ENCODE measurements at places on chromosomes 16 and 17.
A peak's percentile ranks its signal among the peaks of the same experiment; 100 is the strongest.

DNA sequence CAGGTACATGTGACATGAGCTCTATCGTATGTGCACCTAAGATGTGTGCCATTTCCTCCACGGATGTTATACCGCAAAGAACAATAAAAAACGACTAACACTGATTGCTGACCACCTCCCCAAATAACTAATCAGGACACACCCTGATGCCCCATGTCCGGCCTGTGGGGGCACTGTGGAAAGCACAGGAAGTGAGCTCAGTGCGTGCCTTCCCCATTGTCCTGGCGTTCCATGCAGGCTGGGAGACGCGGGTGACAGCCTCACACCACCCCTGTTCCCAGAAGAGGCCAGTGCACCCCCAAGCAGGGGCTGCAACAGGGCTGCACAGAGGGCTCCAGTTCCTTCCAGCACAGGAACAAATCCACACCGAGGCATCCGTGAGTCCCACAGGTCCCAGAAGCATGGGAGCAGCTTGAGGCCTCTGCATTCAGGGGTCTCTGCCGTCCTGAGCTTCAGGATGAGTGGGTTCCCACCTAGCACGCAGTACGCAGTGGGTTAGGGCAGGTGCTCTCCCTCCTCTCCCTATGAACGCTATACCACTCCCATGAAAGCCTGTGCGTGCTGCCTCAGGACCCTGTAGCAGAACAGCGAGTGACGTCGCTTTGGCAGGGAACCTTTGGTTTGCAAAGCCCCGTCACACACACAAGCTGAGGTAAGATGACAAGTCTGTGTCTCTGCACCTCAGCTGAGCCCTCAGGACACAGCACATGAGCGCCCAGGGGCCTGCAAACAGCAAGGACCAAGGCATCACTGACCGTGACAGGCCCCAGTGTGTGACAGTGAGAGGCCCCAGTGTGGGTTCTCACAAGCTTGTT lies 117.7 kb downstream of the ZNF778 start:
- DNase-seq: no peak

- DNase-seq: peak; percentile 46
These were observed at the start of gene THRA for GRCh38 chr17:40062329-40063186. Gene THRA (plus strand): TSS chr17:40062965. CDS start chr17:40074489, 11,524 bp downstream.

GRCh38 chr16:10493276-10493675 lies 87.1 kb downstream of the EMP2 start:
- DNase-seq: no peak

- no peak for DNase-seq
These were observed 14.1 kb downstream of the DLG4 start for GRCh38 chr17:7205561-7205960.

GRCh38 chr17:7313890-7314718 lies 1.1 kb downstream of the GPS2 start:
- no peak for DNase-seq

DNA sequence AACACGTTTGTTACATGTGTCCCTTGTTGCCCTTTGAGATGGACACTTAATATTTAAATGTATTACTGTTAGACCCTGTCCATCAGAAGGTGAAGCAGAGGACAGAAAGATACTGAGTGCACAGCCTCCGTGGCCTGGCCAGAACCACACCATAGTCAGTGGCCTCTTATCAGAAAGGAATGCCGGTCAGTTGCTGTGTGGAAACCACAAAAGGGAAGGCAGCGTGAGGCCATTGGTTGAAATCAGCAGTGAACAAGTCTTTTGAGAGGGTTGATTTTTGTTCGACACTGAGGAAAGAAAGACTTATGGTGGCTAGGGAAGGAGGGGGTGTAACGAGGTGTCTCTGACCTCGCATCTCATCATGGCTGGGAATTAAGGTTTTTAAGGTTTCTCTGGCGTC lies 85.4 kb upstream of the CLEC18A start:
- DNase-seq: no peak

- DNase-seq: no peak
These were observed 510.4 kb downstream of the KCNJ18 start for GRCh38 chr17:22202702-22203101.

DNA sequence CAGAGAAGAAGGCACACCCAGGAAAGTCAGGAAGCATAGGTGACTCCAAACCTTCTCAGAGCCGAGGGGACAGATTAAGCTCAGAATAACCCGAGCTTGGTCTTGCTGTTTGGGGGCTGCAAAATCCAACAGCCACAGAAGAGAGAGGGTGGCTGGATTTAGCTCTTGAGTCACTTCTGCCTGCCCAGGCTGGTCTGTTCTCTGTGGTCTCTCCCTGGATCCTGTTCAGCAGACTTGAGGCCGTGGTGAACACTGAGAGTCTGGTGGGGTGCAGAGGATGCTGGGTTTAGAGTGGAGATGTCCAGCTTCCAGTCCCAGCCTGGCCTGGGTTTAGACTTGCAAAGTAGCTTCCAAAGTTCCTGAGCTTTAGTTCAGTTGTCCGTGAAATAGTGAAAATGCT lies 8.8 kb downstream of the SLC26A11 start:
- DNase-seq: no peak

DNA sequence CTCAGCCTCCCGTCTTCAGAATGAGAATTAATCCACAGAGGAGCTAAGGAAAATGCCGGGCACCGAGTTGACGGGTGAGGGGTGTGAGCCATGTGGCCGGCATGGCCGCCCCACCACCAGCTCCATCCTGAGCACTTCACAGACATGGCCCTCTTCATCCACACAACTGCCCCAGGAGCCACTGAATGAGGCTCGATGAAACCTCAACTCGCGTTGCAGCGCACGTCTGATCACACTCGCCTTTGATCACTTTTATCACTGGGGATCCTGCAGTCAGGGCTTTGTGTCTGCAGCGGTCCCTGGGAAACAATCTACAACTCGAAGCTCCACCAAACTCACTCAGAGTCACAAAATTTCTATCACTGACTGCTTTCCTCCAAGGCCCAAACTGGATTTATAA lies 46.7 kb upstream of the CDR2 start:
- DNase-seq: no peak

DNA sequence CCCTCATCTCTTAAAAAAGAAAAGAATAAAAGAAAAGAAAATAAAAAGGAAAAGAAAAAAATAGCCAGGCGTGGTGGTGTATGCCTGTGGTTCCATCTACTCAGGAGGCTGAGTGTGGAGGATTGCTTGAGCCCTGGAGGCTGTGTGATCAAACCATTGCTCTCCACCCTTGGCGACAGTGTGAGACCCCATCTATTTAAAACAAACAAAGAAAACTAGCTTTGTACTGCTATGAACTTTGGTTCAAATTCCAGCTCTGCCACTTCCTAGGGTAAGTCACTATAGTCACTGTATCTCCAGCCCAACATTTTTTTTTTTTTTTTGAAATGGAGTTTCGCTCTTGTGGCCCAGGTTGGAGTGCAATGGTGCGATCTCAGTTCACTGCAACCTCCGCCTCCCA lies 4.2 kb downstream of the CTF1 start:
- no peak for DNase-seq

- DNase-seq: no peak
These were observed 8.4 kb downstream of the YWHAE start for GRCh38 chr17:1391577-1391976.

DNA sequence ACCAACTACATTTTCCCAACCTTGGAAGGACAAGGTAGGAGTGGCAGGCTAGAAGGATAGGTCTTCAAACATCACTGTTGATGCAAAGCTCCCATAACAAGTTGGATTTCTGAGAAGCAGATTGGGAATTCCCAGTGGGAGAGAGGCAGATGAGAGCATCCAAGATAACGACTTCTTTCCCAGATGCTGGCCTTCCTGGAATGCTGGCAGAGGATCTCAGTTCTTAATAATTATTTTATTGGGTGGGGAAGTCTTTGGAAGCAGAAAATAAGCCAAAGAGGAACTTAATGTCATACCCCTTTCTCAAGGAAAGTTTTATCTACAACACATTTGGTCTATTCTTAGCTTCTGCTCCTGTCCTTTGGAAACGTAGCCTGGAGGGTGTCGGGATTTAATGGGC lies 64.5 kb downstream of the MPRIP start:
- no peak for DNase-seq

DNA sequence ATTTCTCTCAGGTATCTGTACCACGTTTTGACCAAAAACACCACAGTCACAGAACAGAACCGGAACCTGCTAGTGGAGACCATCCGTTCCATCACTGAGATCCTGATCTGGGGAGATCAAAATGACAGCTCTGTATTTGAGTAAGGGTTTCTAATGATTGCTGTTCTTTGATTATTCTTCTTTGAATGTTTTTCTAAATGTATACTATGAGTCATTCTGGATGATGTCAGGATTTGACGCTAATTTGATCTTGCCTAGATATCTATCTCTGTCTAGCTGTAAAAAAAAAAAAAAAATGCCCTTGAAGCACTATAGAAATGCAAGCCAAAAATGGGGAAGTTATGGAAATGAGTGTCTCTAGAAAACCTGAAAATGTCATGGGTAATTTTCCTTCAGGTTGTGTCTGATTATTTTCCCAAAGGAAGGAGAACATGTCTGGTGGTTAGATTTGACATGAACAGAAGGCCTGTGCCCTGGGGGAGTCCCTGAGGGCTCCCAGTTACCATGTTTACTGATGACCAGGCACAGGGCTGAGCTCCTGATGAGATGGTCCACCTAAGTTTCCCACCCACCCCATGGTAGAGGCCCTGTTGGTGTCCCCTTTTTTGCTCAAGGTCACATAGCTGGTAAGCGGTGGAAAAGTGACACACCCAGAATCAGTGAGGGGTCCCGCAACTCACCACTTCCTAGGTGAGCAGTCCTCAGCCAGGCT lies 13.6 kb downstream of the CLEC16A start:
- DNase-seq: peak; percentile 43

GRCh38 chr17:69516225-69516624 lies 101.7 kb downstream of the MAP2K6 start:
- no peak for DNase-seq

DNA sequence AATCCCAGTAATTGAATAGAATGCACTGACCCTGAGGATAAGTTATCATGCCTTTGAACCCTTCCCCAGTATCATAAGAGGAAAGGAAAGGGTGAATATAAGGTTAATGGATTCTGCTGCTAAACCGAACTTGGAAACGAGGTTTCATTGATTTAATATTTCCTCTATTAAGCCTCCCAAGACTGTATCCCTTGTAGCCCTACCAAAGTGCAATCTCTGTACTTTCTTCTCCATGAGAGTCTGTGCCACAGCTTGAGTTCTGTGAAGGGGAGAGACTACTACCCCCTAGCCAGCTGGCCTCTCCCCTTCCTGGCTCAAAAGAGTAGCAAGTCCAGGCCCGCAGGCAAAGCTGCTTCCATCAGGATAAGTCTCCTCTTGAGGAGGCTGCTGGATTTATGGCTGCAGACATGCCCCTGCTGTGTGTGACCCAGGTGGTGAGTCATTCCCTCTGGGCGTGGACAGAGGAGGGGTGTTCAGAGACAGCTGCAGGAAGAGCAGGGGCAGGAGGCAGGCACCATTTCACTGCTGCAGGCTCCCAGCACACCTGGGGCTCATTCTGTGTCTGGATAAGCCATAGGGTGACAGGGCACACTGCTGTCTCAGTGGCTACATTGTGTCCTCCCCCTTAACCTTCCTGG lies 58.4 kb downstream of the TOM1L2 start:
- DNase-seq: peak; percentile 33

DNA sequence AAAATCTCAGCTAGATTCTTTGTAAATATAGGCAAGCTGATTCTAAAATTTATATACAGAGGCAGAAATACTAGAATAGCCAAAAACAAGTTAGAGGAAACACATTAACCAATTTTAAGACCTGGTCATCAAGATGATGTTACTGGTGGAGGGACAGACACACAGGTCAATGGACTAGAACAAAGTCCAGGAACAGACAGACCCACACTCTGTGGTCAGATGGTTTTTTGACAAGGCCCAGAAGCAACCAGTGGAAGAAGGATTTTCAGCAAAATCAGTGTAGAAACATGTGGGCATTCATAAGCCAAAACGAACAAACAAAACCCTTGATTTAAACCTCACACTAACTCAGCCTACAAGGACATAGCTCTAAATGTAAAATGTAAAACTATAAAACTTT lies 99.7 kb upstream of the METRNL start:
- no peak for DNase-seq

GRCh38 chr17:63996430-63997182 lies 1.5 kb upstream of the PRR29 start:
- no peak for DNase-seq

GRCh38 chr16:14485121-14485551 lies 144.9 kb downstream of the PARN start:
- DNase-seq: no peak

GRCh38 chr17:37829592-37830123 lies 84.8 kb upstream of the HNF1B start:
- DNase-seq: no peak

GRCh38 chr17:30493780-30494179 lies 16.6 kb downstream of the GOSR1 start:
- no peak for DNase-seq

GRCh38 chr17:39899215-39899614 lies 19.2 kb downstream of the GSDMB start:
- no peak for DNase-seq

DNA sequence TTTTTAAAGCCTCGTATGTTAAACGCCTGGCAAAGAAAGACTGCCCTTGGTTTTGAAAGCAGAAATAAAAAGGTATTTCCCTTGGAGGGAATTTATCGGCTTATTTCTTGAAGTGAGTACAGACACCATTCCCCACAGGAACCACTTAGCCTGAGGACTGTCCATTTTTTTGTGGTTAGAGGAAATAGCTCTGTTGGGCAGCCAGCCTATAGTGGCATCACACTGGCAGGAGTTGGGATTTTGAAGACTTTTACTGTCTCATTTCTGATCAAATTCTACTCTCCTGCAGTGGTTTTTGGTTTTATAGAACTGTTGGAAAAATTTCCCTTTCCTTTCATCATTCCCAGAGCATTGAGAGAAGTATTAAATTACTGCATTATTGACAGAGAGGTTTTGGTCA lies 34.1 kb upstream of the CDC6 start:
- DNase-seq: no peak

GRCh38 chr16:57204675-57205074 lies 18.5 kb downstream of the RSPRY1 start:
- DNase-seq: no peak

DNA sequence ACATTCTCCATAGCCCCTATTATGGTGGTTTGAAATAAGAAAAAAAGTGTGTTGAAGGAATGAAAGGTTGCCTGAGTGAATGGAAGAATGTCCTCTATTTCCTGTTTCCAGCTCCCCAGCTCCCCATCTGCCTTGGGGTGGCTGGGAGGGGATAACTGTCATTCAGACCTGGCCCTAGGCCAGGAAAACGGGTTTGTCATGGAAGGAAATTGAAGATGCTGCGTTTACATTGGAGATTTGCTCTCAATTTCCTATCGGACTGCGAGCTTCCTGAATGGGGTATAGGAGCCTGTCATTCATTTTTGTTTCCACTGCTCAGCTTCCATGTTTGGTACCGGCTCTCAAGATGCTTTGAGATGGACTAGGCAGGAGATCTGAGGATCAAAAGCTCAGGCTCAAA lies 2.2 kb upstream of the FZD2 start:
- DNase-seq: no peak

GRCh38 chr17:42277342-42277712 lies 1.1 kb upstream of the STAT5B start:
- DNase-seq: no peak

Measured in CD4-positive, alpha-beta T cell treated with Interleukin-4 for 4 hours (primary cell).